ENCODE measurements at places on chromosomes 4 and X.

GRCh38 chrX:74446876-74447275 is 25.6 kb downstream of the SLC16A2 start:
- DNase-seq = no peak

DNA sequence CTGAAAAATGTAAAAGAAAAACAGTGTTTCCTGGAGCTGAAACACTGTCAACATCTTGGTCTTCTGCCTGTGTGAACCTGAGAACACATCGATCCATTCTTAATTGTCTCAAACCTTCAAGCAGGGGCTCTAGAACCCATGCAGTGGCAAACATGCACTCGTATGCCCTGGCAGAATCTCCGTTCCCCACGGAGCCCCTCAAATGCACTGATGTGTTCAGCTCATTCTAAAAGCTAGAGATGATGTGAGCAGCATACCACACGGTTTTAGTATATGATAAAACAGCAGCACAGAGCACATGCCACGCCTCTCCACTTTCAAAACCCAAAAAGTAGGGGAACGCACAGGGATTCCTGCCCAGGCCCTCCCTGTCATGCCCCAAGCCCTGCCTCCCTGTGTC is 44.9 kb downstream of the ZFYVE28 start:
- no peak for DNase-seq

- DNase-seq = peak; percentile 23
Observed at GRCh38 chrX:130395341-130395740, 6.4 kb upstream of the RBMX2 start.

DNA sequence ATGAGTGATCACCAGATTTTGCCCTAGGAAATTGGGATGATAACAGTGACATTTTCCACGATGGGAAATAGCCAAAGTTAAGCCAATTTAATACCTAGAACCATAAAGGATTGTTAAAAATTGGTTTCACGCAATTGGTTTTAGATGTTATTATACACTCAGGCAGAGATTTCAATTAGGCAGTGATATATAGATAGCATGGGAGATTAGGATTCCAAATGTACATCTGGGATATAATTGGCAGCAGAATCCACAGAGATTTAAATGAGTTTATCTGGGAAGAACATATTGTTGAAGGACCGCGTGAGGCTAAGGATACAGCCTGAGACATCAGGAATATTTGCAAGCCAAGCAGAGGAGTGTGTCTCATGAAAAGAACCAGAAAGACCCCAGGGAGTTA is 351.6 kb downstream of the GPM6A start:
- no peak for DNase-seq

GRCh38 chrX:151510203-151510602 is 53.3 kb upstream of the PASD1 start:
- no peak for DNase-seq

GRCh38 chr4:68655764-68656444 is 14.5 kb downstream of the UGT2B15 start:
- no peak for DNase-seq

DNA sequence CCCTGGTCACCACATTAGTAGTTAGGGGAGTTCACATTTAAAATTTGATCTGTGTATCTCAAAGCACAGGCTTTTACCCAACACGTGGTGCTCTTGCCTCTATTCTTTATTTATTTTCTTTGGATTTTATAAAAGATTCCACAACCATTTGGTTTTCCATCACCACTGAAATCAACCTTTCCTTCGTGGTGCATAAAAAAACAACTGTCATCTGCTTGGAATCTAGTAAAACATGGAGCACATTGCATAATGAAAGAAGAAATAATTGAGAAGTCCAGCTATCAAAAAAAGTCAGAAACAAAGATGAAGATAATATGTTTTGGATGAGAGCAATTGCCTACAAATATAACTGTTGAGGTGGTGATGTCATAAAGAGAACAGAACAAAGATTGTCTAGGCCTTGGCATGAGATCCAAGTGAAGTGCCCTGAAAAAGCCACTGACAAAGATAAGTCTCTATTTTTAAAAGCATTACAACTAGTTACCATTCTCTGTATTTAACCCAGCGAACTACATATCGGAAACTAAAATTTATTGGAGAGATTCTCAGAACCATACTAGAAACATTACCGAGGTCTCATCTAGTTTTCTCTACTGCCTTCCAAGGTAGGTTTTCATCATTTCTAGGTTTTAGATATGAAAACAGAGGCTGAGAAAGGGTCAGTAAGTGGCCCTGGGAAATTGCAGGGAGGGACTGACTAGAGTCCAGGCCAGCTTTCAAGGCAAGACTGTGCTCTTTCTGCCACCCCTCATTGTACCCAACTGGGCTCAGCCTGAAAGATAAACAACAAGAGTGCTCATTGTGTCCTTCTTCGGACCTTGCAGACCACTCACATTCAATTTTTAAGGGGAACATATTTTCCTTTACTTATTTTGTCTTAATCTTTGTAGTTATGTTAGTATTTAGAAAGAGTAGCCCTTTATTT is 127.3 kb downstream of the MAD2L1 start:
- DNase-seq = no peak

GRCh38 chr4:60805500-60806313 is 394.4 kb upstream of the ADGRL3 start:
- no peak for DNase-seq

DNA sequence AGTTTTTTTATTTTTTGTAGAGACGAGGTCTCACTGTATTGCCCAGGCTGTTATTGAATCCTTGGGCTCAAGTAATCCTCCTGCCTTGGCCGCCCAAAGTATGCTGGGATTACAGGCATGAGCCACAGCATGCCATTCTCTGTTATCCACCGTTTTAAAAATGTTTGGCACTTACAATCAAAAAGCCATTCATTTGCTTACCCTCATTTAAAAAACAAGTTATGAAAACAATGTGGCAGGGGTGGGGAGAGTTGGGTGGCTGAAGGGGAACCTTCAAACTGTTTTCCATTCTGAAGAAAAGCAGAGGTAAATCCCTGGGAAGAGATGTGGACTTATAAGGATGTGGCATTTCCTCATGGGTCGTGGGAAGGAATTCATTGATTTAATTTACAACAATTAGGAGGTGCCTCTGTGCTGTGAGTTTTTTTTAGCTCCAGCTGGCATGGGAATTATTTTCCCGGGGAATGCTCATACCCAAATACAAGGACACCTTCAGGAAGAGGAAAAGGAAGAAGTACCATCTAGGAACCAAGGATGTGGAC is 103.5 kb downstream of the MID1 start:
- no peak for DNase-seq

GRCh38 chrX:144637731-144638130 is 609.6 kb upstream of the SPANXN1 start:
- no peak for DNase-seq

- no peak for DNase-seq
Observed at GRCh38 chr4:147247579-147247978, 233.3 kb upstream of the EDNRA start.

GRCh38 chrX:132364313-132364712 is 124.5 kb downstream of the MBNL3 start:
- no peak for DNase-seq

DNA sequence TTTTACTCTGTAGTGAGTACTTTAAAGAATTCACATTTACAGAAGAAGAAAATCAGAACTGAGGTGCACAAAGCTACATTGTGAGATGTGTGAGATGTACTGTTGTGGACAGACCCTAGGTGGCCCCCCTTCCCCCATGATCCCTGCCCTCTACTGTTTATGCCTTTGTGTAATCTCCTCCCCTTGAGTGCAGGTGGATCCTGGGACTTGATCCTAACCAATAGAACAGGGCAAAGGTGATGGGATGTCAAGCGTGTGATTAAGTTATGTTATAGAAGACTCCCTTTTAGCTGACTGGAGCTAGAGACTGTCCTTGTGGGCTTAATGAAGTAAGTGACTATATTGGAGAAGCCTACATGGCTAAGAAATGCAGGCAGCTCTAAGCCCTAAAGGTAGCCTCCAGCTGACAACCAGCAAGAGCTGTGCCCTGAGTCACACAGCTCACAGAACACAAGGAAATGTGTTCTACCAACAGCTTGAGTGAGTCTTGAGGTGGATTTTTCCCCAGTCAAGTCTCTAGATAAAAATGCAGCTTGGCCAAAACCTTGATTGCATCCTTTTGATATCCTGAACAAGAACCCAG is 225.2 kb upstream of the LEF1 start:
- DNase-seq = no peak

DNA sequence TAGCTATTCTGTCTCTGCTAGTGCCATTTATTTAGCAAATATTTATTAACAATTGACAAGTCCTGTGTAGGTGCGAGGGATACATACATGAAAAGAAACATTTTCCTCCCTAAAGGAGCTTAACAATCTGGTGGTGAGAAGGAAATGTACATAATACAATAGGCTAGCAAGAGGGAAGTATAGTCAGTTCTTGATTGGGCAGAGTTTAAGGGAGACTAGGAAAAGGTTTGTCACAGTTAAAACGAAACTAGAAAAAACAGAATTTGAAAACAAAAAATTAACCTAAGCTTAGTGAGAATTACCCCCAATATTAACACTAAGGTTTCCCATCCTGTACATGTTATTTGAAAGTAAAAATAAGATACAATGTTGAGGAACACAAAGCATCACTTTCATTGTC is 8.6 kb upstream of the MAML3 start:
- DNase-seq = no peak

DNA sequence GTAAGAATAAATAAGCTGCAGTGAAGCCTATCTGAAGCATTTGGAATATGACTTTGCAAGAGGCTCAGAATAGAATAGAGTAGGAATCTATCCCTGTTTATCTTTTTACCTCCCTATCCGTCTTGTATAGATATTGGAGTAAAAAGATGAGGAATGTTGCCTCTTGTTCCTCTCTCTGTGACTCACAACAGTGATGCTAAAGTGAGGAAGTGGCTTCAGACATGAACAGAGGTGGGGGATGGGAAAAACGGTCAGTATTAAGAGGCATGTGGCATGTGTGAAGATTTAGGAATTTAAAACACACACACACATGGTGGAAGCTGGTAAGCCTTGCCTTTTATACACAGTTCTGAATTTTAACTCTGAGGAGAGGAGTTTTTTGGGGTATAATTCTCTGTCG is 3.8 kb upstream of the DCAF4L1 start:
- DNase-seq = no peak

DNA sequence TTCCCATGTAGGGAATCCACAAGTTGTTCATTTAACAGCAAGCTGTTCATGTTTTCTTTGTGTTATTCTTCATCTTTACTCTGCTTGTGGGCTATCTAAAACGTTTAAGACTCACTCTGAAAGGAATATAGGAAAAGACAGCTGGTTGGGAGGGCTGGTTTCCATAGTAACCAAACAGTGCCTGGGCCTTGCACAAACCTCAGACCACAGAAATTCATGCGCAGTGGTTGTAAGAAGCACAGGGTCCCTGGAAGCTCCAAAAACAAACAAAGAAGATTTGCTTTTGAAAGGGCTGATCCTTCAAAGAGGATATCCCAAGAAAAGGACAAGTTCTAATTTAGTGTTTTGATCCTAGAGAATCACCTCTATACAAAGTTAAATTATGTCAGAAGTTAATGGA is 7.8 kb downstream of the SERTM2 start:
- no peak for DNase-seq

- DNase-seq = peak; percentile 34
Observed at GRCh38 chrX:40816906-40817305, 81.6 kb upstream of the MED14 start.

All from osteocyte (in vitro differentiated cells).